ENCODE measurements at places on chromosomes 16 and 17.

GRCh38 chr16:56858374-56858773 is 6.6 kb upstream of the SLC12A3 start:
- no peak for DNase-seq

DNA sequence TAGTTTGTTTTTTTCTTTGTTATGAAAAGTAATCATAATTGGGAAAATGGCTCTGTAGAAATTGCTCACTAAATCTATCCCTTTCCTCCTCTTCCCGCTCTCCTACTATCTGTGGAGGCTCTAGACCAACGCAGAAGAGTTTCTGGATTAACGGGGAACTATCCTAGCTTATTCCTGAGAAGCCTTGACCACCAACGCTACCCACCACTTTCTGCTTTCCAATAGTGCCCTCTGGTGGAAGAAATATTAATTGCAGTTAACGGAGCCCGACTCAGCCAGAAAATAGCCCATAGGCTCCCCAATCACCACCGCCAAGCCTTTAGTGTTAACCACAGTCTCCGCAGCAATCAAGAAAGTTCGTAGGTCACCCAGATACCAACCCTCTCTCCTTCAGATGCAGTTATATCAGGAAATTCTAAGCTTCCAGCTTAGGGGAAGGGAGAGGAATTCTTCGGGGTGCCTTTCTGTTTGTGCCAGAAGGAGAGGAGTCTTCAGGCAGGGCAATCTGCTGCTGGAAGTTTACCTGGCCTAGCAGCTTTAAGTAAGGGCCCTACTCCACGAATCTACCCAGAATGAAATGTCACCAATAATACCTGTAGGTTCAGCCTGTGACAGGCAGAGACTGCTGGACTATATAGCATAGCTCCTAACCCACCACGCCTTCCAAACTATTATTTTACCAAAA is 23.0 kb upstream of the NSRP1 start:
- no peak for DNase-seq

DNA sequence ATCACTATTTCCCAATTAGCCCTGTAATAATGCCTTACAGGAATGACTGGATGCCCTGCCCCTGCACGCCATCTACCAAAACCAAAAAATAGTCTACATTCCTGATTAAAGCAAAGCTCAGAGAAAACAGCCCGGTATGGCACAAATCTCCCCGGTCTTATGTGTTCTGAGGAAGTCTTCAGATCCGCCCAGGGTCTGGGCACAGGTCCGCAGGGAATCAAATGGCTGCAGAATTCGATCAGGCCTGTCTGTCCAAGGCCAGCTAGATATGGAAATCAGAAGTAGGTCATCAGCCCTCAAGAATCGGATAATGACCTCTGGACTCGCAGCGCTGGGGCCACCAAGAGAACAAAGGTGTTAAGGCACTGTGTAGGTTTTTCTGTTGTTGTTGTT is 171.0 kb downstream of the ZFHX3 start:
- DNase-seq, result peak; percentile 18

GRCh38 chr16:89156740-89157645 is 14.6 kb upstream of the CDH15 start:
- no peak for DNase-seq

DNA sequence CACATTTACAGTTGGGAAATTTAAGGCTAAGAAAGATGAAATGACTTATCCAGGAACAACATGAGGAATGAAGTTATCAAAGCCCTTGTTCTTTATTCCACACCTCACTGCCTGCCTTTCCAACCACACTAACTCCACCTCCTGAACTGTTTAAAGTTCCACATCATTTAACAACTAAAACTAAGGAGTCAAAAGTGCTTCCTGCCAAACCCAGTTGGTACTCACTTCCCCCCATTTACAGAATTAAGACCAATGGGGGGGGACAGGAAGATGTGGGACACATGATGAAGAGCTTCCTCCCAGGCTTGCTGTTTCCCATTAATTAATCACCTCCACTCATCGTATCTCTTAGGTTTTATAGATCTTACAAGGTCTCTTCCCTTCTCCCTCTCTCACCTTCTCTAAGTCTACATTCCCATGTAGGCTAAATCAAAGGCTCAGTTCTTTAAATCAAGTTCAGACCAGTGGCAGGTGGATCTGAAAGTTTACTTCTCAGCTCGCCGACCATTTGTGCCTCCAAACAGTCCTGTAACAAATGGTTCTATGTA is 19.2 kb upstream of the TMEM101 start:
- DNase-seq, result no peak

GRCh38 chr17:70869402-70870085 is 700.2 kb downstream of the KCNJ2 start:
- DNase-seq, result no peak

GRCh38 chr16:11977376-11978041 is 975 bp downstream of the SNX29 start:
- no peak for DNase-seq

GRCh38 chr16:30567991-30568638 is 3.4 kb downstream of the ZNF688 start:
- no peak for DNase-seq

- DNase-seq, result no peak
Measured at GRCh38 chr17:50144845-50145531, 5.5 kb downstream of the PPP1R9B start.

GRCh38 chr16:2985462-2985861 is 5.2 kb upstream of the PKMYT1 start:
- no peak for DNase-seq

GRCh38 chr16:27195941-27196595 is 7.3 kb upstream of the KDM8 start:
- DNase-seq, result no peak

DNA sequence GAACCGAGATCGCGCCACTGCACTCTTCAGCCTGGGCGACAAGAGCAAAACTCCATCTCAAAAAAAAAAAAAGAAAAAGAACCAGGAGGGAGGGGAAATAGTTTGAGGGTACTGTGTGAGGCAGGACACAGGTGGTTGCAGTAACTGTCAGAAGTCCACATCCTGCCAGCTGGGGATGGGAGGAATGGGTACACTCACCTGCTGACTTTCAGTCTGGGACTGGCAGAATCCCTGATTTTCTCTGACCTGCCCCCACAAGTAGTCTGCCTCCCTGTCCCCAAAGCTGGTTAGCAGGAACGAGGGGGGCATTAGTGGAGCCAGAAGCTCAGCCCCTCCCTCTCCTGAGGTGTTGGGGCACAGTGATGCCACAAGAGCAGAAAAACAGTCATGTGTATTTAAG is 7.1 kb upstream of the ARL5C start:
- no peak for DNase-seq

GRCh38 chr17:7346761-7347614 is 5.0 kb upstream of the KCTD11 start:
- DNase-seq, result no peak

DNA sequence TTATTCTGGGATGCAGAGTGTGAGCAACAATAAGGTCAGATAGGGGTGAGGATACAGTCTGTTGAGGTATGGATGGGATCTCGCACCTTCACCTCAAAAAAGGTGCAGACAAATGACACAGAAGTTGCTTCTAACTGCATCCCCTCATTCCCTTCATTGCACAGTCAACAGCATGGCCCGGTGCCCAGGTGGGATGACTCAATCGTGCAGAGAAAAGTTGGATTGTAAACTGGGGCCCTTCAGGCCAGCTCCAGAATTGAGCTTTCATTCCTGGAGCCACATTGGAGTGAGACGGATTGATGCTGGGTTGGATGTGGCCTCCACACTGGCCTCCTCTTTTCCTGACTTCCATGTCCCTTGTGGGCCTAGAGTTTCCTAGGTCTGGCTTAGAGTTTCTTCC is 977.4 kb downstream of the KCNJ18 start:
- no peak for DNase-seq

GRCh38 chr17:21678393-21679081 is 13.8 kb upstream of the KCNJ18 start:
- no peak for DNase-seq

DNA sequence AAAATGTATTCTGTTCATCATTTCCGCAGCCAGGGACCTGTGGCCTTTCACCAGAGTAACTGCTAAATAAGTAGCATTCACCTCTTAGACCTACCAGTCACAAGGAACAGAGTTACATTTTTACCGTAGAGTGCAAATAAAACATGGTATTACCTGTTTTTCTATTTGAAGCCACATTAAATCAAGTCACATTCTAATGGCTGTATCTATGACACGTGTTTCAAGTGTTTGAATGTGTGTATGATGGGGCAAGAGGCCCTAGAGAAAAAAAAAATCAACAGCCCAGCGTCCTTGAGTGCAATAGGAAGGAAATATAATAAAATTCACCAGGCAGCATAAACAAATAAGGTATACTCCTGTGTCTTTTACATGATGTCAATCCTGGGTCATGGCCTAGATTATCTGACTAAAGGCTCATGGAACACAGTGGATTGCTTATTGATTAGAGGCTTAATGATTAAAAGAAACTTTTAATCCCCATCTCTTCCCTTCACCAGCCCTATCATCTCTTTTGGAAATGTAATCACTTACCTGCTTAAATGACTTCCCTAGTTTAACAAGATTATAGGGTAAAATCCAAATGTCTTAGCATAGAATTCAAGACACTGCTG is 168.7 kb upstream of the CDH5 start:
- DNase-seq, result no peak

- DNase-seq, result no peak
Measured at GRCh38 chr17:40097087-40097486, 3.3 kb downstream of the NR1D1 start.

GRCh38 chr16:73196670-73197069 is 148.7 kb upstream of the ZFHX3 start:
- no peak for DNase-seq

DNA sequence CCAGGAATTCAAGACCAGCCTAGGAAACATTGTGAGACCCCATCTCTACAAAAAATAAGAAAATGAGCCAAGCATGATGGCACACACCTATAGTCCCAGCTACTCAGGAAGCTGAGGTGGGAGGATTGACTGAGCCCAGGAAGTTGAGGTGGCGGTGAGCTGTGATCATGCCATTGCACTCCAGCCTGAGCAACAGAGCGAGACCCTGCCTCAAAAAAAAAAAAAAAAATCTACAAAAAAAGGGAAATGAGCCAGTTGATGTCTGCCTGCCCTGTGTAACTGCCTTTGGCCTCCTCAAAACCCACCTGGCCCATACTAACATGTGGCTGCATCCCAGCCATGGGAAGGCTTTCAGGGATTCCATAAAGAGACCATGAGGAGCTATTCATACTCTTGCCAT is 4.5 kb downstream of the RANBP10 start:
- DNase-seq, result no peak

- DNase-seq, result no peak
Measured at GRCh38 chr16:31483081-31483480, at the start of gene SLC5A2. SLC5A2 (plus strand) TSS chr16:31483123; CDS start chr16:31483137, 14 bp downstream.

GRCh38 chr16:50667497-50668367 is 13.4 kb downstream of the SNX20 start:
- no peak for DNase-seq

DNA sequence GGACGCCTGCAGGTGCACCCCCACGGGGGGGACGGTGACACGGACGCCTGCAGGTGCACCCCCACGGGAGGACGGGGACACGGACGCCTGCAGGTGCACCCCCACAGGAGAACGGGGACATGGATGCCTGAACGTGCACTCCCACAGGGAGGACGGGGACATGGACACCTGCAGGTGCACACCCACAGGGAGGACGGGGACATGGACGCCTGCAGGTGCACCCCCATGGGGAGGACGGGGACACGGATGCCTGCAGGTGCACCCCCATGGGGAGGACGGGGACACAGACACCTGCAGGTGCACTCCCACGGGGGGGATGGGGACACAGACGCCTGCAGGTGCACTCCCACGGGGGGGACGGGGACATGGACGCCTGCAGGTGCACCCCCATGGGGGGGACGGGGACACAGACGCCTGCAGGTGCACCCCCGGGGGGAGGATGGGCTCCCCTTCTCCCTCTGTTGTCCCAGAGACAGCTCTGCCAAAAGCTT is 114.5 kb upstream of the METRNL start:
- no peak for DNase-seq

- DNase-seq, result no peak
Measured at GRCh38 chr16:15843635-15844279, 13.1 kb downstream of the MYH11 start.

DNA sequence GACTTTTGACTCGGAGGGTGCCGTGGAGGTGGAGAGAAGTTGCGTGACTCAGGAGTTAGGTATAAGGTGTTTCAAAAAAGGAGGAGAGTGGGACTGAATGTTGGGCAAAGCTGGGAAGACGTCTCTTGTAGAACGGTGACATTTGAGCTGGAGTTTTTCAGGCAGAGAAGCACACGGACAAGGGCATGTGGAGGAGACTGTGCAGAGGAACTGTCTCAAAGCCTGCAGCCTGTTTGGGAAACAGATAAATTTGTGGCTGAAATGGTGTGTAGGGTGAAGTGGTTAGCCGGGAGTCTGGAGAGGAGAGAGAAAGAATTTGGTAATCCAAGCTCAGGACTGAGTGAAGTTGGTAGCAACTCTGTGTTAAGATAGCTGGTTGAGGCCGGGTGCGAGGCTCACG is 9.8 kb downstream of the USP10 start:
- DNase-seq, result no peak

- DNase-seq, result no peak
Measured at GRCh38 chr17:82365606-82366295, 5.8 kb upstream of the UTS2R start.

- DNase-seq, result no peak
Measured at GRCh38 chr16:88792078-88792550, 7.1 kb upstream of the PIEZO1 start.
